RWPE2 (cell line): ENCODE measurements at places on chromosomes 6 and 20.

DNA sequence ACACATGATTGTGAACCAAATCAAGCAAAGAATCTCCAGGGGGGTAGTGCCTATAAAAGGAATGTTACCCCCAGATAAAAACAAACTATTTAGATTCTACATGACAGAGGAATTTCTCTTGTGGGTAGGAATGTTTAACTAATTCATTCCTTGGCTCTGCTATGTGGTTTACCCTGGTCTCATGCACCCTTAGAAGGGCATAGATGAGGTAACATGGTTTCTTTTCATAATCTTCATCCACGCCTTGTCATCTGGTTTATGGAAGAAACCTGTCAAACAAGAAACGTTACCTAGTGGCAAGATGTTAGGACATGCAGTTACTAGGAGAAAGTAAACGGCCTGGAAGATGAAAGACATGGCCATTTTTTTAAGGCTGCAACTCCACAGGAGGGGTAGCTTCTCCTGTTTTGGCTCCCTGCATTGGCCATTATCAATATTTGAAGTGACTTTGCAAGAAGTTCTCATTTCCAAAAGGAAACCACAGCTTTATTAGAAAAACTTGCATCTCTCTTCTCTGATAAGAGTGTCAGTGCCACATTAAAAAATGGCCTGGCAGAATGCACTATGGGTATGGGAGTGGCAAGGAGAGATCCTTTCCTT is 45.5 kb downstream of the STX11 start:
- no peak overlapping the region for H3K4me3 ChIP-seq
- H3K27me3 ChIP-seq, result no peaks in the 10 kb centered on the region
- H3K4me1 ChIP-seq, result peaks cover 4% of the 10 kb centered on the region
- no peaks in the 10 kb centered on the region for H3K36me3 ChIP-seq

GRCh38 chr6:43391440-43392031 is 22.1 kb upstream of the ZNF318 start:
- peaks cover 7% of the 10 kb centered on the region for H3K4me1 ChIP-seq
- H3K4me3 ChIP-seq, result no peak overlapping the region
- no peak overlapping the region for H3K27ac ChIP-seq
- H3K27me3 ChIP-seq, result no peaks in the 10 kb centered on the region

DNA sequence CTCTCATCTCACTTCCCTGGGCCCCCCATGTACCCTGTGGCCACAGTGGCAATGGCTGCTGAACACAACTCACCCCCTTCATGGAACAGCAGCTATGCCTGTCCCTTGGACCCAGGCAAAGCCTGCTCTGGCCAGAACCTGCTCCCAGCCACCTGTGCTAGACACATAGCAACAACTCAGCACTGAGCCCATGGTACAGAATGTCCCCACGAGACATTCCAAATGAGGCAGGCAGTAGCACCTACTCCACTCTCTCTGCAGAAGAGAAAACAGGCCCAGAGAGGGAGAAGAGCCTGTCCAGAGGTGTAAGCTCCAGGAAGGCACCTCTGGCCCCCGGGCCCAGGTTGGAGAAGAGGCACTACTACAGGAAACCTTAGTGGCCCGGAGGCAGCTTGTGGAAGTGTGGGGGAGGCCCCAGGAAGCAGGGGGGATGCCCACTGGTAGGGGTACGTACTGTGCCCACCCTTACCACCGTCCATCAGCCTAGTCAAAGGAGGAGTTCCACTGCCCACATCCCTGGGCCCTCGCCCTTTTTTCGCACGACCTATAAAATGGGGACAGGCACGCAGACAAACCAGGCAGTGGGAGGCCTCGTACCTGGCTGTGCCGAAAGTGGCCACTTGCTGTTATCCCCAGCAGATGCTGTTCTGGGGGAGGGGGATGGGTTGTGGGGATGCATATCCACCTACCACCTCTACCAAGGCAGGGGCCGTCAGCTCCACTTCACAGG is 97.2 kb downstream of the ASXL1 start:
- no peaks in the 10 kb centered on the region for H3K36me3 ChIP-seq
- no peaks in the 10 kb centered on the region for H3K4me1 ChIP-seq
- no peak overlapping the region for H3K27ac ChIP-seq
- no peaks in the 10 kb centered on the region for H3K27me3 ChIP-seq

DNA sequence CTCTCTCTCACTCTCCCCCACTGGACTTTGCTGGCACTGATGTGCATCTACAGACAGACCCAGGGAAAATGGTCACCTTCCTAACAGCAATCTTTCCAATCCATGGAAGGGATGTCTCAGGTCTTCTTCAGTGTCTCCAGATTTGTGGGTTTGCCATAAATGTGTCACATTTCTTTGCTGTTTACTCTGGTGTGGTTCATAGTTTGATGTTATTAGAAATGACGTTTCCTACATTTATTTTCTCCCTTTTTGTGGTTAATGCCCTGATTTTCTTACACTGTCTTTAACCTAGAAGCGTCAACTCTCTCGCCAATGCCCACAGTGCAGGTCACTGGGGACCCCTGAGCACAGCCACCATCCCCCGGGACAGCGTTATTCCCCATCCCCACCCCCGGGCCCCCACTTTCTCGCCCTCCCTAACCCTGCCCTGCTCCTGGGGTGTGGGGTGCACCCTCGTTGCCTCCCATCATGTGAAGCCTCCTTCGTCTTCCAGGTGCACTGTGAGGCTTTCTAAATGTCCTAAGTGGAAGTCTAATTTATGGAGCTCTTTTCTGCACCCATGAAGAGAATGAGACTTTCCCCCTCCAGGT is 86.5 kb downstream of the YTHDF1 start:
- peaks cover 74% of the 10 kb centered on the region for H3K27me3 ChIP-seq
- H3K4me3 ChIP-seq, result no peak overlapping the region
- DNase-seq, result peak; percentile 73

- no peaks in the 10 kb centered on the region for H3K36me3 ChIP-seq
- H3K27me3 ChIP-seq, result no peaks in the 10 kb centered on the region
- H3K4me3 ChIP-seq, result peak overlapping the region; percentile 29
- peaks cover 4% of the 10 kb centered on the region for H3K4me1 ChIP-seq
- no peak overlapping the region for H3K27ac ChIP-seq
Measured at GRCh38 chr6:52881996-52882841, 27.3 kb downstream of the GSTA3 start.

GRCh38 chr6:72911463-72912155 is 289.7 kb downstream of the KCNQ5 start:
- H3K4me3 ChIP-seq, result no peak overlapping the region
- H3K36me3 ChIP-seq, result no peaks in the 10 kb centered on the region
- DNase-seq, result no peak
- no peaks in the 10 kb centered on the region for H3K27me3 ChIP-seq

GRCh38 chr6:47440719-47441118 is 36.9 kb upstream of the CD2AP start:
- H3K4me3 ChIP-seq, result no peak overlapping the region
- no peaks in the 10 kb centered on the region for H3K27me3 ChIP-seq
- H3K4me1 ChIP-seq, result no peaks in the 10 kb centered on the region
- no peaks in the 10 kb centered on the region for H3K36me3 ChIP-seq

- no peak overlapping the region for H3K27ac ChIP-seq
- DNase-seq, result no peak
- H3K4me3 ChIP-seq, result no peak overlapping the region
- H3K36me3 ChIP-seq, result no peaks in the 10 kb centered on the region
- no peaks in the 10 kb centered on the region for H3K27me3 ChIP-seq
- no peaks in the 10 kb centered on the region for H3K4me1 ChIP-seq
Measured at GRCh38 chr6:70652216-70652615, 15.5 kb upstream of the SMAP1 start.

GRCh38 chr6:4668271-4669179 is 107.7 kb upstream of the CDYL start:
- H3K36me3 ChIP-seq, result no peaks in the 10 kb centered on the region
- H3K27ac ChIP-seq, result no peak overlapping the region
- H3K4me3 ChIP-seq, result no peak overlapping the region
- DNase-seq, result no peak
- no peaks in the 10 kb centered on the region for H3K27me3 ChIP-seq

DNA sequence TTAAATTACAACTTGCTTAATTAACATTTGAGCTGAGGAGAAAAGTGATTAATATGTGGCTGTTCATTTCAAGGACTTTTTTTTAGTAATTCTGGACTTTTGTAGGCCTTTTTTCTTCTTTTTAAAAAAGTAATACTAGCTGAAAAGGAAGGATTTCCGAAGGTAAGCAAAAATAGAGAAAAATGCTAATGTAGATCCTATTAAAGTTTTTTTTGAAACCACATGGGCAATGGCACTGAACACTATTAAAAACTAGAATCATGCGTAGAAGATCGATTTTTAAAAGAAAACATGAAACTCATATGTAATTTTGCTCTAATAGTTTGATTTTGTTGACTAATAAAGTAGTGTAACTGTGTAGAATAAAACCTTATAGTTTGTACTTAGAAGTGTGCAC is 2.4 kb downstream of the BAG2 start:
- no peak overlapping the region for H3K4me3 ChIP-seq
- peak overlapping the region; percentile 51 for H3K27ac ChIP-seq
- no peaks in the 10 kb centered on the region for H3K36me3 ChIP-seq
- no peaks in the 10 kb centered on the region for H3K27me3 ChIP-seq
- no peak for DNase-seq
- H3K4me1 ChIP-seq, result peaks cover 11% of the 10 kb centered on the region

- no peaks in the 10 kb centered on the region for H3K4me1 ChIP-seq
- no peaks in the 10 kb centered on the region for H3K36me3 ChIP-seq
- no peak for DNase-seq
Measured at GRCh38 chr20:8545212-8545611, 413.1 kb downstream of the PLCB1 start.

- no peaks in the 10 kb centered on the region for H3K36me3 ChIP-seq
- H3K27ac ChIP-seq, result no peak overlapping the region
Measured at GRCh38 chr6:107491760-107492660, 2.1 kb downstream of the SOBP start.

DNA sequence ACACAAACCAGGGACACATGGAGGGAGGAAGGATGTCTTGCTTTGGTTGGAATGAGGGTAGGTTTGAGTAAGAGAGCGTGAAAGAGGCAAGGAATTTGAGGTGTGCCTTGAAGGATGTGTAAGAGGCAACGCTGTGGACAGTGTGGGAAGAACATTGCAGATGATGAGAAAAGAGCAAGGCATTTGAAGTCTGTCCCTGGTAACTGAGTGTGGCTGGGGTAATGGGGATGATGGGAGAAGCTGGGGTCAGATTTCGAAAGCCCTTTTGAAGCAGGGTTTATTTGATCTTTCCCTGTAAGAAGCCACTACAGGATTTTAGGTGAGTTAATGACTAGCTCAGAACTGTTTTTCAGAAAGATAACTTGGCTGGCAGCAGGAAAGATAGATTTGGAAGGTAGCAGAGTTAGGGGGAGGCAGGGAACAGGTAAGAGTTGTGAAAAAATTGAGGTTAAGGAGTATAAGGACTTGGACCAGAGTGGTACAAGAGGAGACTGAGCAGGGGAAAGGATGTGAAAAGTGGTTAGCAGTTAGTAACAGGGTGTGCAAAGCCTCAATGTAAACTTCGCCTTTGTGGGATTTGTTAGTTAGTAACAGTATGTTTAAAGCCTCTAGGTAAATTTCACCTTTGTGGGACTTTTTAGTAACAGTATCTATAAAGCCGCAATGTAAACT is 17.7 kb downstream of the UTRN start:
- H3K27me3 ChIP-seq, result no peaks in the 10 kb centered on the region
- no peaks in the 10 kb centered on the region; the same call in 1 of the 2 replicates for H3K36me3 ChIP-seq
- H3K27ac ChIP-seq, result no peak overlapping the region
- DNase-seq, result no peak

DNA sequence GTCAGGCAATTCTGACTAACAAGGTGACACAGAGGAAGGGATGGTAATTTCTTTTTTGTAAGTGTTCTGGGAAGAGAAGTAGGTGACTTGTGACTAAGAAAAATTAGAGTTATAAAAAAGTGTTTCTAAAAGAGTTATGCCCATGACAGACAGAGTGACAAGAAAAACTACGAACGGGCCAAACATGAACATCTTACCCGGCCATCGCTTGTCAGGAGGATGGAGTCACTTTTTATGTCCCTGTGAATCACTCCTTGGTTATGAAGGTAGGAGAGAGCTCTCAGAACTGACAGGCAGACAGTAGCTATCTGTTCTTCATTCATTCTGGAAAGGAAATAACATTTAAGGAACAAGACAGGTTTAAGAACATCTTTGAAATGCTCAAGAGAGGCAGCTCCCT is 43.0 kb downstream of the LAMP5 start:
- DNase-seq, result no peak
- no peaks in the 10 kb centered on the region for H3K36me3 ChIP-seq
- H3K4me1 ChIP-seq, result peaks cover under 1% of the 10 kb centered on the region
- no peak overlapping the region for H3K4me3 ChIP-seq
- H3K27me3 ChIP-seq, result no peaks in the 10 kb centered on the region

GRCh38 chr20:7712661-7713060 is 227.6 kb downstream of the HAO1 start:
- H3K36me3 ChIP-seq, result no peaks in the 10 kb centered on the region; the same call in 1 of the 2 replicates
- DNase-seq, result no peak
- no peak overlapping the region for H3K27ac ChIP-seq
- H3K27me3 ChIP-seq, result no peaks in the 10 kb centered on the region
- H3K4me1 ChIP-seq, result no peaks in the 10 kb centered on the region

GRCh38 chr20:64238851-64239387 is 16.6 kb upstream of the PCMTD2 start:
- H3K4me3 ChIP-seq, result no peak overlapping the region
- no peaks in the 10 kb centered on the region for H3K36me3 ChIP-seq
- peak; percentile 80 for DNase-seq
- H3K27me3 ChIP-seq, result no peaks in the 10 kb centered on the region

GRCh38 chr6:137093183-137094069 is 48.7 kb upstream of the IL20RA start:
- H3K4me3 ChIP-seq, result no peak overlapping the region
- no peaks in the 10 kb centered on the region for H3K36me3 ChIP-seq
- H3K4me1 ChIP-seq, result no peaks in the 10 kb centered on the region

DNA sequence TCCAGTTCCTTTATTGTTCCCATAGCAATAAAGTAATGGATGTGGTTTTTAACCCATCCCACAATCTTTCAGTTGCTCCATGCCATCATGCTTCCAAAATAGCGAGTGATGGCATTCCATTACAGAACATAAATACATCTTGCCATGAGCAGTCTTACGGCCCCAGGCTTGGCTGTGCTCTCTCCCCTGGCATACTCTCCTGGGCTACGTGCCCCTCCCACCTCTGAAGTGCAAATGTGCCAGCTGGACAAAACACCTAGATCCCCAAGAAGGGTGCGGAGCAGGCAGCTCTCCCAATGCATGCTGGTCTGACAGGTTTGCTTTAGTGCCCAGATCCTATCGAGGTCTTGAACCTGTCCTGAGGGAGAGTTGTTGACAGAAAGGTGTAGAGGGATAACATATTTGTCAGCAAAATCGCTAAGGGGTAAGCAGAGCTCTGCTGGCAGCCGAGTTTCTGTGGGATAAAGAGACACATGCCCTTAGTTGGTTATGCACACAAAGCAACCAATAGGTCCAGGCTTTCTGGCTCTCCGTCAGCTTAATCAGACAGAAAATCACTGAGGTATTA is 43.9 kb upstream of the PAX1 start:
- peaks cover 8% of the 10 kb centered on the region for H3K27me3 ChIP-seq
- no peak overlapping the region for H3K27ac ChIP-seq
- no peak overlapping the region for H3K4me3 ChIP-seq
